Mesothelial cell of epicardium (in vitro differentiated cells): ENCODE measurements at places on chromosomes 4 and X.

DNA sequence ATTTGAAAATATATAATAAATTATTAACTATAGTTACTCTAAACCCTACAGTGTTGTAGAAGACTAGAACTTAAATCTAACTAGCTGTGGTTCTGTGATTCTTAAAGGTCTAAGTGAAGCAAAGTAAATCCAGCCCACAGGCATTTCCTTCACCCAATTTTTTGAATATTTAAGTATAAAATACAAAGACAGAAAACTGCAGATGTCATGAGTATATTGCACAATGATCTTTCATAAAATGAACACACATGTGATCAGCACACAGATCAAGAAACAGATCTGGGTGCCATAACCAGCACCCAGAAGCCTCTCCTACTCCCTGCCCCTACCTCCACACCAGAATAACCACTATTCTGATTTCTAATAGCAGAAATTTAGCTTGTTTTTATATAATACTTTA lies 82.9 kb downstream of the CAMK2D start:
- no peak for DNase-seq

DNA sequence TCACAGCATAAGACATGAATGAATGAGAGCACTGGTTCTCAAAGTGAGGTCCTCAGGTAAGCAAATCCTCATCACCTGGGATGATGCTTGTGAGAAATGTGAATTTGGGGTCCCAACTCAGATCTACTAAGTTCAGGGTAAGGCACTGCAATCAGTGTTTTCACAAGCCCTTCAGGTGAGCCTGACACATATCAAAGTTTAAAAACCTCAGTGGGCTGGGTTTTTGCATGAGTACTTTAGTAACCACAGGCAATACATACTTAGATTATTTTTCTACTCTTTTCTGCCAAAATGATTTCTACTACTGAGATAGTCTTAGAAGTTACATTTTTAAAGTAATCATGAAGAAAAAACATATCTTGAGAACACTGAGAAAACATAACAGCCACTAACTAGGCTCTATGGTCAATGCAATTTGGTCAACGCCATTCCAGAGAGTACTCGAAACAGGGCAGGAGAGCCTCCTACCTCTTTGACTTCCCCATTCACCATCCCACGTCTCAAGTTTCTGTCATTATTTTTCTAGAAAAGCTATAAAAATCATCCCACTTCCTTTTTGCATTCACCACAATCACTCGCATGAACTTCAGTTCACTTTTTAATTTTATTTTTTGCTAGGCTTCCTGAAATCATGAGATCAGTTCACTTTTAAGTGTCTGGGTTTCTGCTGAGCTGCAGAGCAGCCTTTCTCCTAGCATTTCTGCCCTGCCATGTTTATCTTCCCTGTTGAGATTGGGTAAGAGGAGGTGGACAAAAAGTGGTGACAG lies 73.8 kb downstream of the MFAP3L start:
- no peak for DNase-seq

GRCh38 chr4:82679531-82679930 lies 117.7 kb upstream of the TMEM150C start:
- DNase-seq = no peak

GRCh38 chrX:139930916-139931645 lies 1.8 kb downstream of the ATP11C start:
- no peak for DNase-seq

GRCh38 chr4:149955780-149956390 lies 122.4 kb upstream of the DCLK2 start:
- DNase-seq = no peak

DNA sequence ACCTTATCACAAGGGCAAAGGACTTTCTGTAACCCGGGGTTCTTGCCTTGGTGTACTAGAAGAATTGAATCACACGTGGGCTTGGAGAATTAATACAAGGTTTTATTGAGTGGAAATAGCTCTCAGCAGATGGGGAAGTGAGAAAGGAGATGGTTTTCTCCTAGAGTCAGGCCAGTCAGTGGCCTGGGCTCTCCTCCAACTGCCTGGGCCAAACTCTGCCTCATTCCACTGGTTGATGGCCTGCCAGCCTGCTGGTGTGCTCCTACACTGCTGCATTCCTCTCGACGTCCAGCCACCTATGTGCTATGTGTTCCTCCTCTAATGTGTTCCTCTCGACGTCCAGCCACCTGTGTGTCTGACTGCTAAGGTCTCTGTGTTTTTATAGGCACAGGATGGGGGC lies 35.3 kb upstream of the SPIN2A start:
- DNase-seq = no peak
